Peyer's patch (tissue), 4 donors: ENCODE measurements at places on chromosomes 13 and 19. TPM values are rescaled to one million over a fixed set of nuclear protein-coding genes. Genes with fewer than 3 reads are reported as not detected.

PRR20C gene
- total RNA-seq: not detected

LMTK3 gene
- total RNA-seq: 17.3 TPM

MEIOSIN gene
- total RNA-seq: not detected

ACP4 gene
- not detected for total RNA-seq

SERPINE3 gene
- total RNA-seq: not detected

ZNF787 gene
- total RNA-seq: 19.0 TPM

DAND5 gene
- not detected for total RNA-seq

NKG7 gene
- total RNA-seq: 1.8 TPM

KLK4 gene
- total RNA-seq: not detected

WDR88 gene
- not detected for total RNA-seq

SERTM1 gene
- total RNA-seq: not detected
